EH (cell line): ENCODE measurements at places on chromosomes 6 and 20.
A peak's percentile ranks its signal among the peaks of the same experiment; 100 is the strongest.

- DNase-seq: no peak
Measured at GRCh38 chr20:17490501-17490900, 40.7 kb downstream of the BFSP1 start.

DNA sequence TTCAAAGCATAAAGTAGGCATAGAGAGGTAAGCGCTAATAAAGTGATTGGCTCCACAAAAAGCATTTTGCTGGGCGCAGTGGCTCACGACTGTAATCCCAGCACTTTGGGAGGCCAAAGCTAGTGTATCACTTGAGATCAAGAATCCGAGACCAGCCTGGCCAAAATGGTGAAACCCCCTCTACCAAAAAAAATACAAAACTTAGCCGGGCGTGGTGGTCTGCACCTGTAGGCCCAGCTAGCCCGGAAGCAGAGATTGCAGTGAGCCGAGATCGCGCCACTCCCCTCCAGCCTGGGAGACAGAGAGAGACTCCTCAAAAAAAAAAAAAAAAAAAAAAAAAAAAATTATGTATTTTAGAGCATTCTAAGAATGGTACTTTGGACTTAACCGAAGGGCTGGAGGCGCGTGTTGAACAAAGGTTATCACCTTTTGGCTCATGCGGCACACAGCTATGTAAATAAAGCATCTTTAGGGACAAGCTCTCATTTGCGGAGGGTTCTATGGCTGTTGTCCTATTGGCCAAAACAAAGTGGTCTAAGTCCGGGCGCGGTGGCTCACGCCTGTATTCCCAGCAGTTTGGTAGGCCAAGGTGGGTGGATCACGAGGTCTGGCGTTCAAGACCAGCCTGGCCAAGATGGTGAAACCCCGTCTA, 17.4 kb downstream of the HFE start:
- DNase-seq: no peak

DNA sequence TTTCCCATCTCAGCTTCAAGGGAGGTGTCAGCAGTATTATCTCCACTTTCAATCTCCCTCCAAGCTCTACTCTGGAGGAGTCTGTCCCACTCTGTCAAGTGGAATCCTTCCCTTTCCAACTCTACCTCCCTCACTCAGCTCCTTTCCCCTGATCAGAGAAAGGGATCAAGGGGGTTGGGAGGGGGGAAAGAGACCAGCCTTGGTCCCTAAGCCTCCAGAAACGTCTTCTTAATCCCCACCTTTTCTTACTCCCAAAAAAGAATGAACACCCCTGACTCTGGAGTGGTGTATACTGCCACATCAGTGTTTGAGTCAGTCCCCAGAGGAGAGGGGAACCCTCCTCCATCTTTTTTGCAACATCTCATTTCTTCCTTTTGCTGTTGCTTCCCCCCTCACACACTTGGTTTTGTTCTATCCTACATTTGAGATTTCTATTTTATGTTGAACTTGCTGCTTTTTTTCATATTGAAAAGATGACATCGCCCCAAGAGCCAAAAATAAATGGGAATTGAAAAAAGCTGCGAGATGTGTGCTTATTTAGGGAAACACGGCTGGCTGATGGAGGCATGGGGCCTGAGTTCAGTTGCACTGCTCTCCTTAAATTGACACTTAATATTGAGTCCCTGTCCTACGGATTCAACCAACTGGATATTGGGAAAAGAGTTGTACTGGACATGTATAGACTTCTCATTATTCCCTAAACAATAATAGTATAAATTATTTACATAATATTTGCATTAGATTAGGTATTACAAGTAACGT, 4.9 kb downstream of the TUBB start:
- peak; percentile 25 for DNase-seq

GRCh38 chr6:160979061-160979708, 12.4 kb upstream of the MAP3K4 start:
- peak; percentile 44 for DNase-seq

- peak; percentile 98 for DNase-seq
Measured at GRCh38 chr6:137926207-137926731, 59.2 kb downstream of the TNFAIP3 start.

DNA sequence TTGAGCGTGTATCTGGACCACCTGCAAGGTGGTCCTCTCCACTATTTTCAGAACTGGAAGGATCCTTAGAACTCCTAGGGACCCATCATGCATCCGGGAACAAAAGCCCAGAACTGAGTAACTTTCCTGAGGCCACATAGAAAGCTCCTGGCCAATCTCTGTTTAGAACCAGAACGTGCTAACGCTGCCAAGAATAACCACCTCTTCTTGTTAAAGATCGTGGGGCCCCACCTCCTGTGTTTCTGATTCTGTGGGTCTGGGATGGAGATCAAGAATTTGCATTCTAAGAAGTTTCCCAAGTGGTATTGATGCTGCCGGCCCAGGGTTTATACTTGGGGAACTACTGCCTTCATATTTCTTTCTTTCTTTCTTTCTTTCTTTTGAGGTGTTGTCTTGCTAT, 13.3 kb downstream of the CD40 start:
- peak; percentile 48 for DNase-seq

DNA sequence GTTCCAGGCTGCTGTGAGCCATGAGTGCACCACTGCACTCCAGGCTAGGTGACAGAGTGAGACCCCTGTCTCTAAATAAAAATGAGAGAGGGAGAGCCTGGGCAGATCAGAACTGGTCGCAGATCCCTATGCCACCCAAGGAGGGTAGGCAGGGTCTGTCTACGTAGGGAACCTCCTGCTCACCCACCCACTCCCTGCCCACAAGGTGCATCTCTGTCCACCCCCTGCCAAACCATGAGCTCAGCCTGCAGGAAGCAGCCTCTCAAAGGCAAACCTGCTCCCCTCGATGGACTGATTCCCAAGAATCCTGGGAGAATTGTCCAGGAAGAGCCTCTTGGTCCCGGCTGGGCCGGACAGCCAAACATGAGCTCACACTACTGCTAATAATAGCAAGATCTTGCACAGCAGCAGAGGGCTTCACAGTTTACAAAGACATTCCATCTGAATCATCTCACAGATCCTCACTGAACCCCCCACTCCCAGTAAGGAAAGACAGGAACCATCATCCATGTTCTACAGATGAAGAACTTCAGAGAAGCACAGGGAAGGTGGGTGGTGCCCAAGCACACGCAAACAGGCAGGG, 27.8 kb upstream of the TLDC2 start:
- peak; percentile 97 for DNase-seq

DNA sequence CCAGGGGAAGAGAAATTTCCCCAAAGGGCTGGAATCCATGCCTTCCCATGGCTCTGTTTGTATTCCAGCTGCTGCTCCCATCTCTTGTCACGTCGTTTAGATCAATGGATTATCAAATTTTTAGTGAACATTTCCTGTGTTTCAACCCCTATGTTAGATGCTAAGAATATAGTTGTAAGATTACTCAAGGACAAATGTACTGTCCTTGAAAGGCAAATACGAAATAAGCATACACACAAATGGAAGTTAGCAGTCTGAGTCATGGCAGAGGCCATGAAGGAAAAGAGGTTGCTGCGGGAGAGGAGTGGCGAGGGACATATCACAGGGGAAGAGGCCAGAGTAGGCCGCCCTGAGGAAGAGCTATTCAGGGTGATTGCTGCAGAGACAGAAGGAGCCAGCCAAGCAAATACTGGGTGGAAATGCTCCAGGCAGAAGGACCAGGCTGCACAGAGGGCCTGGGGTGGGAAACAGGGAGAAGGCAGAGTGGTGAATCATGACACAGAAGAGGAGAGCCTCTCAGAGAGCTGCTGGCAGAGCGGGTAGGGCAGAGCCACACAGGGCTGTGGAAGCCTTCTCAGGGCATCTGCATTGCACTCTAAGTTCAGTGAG, 219.2 kb upstream of the LRFN2 start:
- DNase-seq: peak; percentile 20

- no peak for DNase-seq
Measured at GRCh38 chr20:11231742-11232648, 558.2 kb upstream of the JAG1 start.

DNA sequence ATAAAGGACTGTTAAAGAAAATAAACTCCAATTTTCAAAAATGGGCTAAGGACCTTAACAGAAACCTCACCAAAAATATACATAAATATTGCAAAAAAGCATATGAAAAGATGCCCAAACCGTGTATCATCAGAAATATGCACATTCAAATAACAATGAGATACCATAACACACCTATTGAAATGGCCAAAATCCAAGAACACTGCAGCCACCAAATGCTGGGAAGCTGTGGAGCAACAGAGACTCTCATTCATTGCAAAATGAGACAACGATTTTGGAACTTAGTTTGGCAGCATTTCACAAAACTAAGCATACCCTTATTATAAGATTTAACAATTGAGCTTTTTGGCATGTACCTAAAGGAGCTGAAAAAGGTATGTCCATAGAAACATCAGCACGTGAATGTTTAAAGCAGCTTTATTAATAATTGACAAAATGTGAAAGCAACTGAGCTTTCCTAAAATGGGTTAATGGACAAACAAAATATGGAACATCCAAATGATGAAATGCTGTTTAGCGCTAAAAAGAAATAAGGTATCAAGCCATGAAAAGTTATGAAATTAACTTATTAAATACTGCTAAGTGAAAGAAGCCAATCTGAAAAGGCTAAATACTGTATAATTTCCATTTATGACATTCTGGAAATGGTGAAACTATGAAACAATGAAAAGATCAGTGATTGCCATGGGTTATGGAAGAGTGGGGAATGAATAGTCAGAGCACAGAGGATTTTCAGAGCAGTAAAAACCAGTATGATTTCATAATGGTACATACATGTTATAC, 592.6 kb upstream of the ADGRB3 start:
- no peak for DNase-seq

- no peak for DNase-seq
Measured at GRCh38 chr20:46277602-46278001, 30.7 kb downstream of the CDH22 start.

DNA sequence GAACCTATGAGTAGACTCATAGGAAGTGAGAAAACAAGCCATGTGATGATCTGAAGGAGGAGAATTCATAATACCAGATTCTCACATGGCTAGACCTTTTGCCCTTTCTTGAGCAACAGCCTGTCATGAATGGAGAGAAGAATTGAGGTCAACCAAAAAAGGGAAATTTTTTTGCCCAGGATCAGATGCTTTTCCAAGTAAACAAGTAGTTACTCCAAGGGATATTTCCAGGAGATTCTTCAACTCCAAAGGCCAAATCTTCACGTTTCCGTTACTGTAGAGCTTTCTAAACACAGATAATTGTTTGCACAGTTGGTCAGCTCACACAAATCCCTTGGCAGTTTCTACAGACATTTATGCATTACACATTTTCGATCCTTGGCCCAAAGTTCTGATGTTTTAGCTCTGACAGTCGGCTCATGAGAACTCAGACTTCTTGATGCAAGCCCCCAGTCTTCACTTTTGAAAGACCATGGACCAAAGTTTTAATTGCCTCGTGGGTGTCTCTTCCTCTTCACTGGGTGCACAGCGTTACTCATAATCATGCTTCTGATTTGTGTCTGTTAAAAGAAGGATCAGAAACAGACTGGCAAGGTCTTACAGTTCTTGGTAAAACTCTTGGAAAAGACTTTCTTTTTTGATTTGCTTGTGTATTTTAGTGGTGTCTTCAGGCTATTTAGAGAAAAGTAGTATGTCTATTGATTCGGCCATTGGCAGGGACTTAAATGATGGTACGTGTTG, 115.0 kb downstream of the TSHZ2 start:
- DNase-seq: no peak

GRCh38 chr20:59352541-59352940, 52.1 kb downstream of the EDN3 start:
- no peak for DNase-seq

DNA sequence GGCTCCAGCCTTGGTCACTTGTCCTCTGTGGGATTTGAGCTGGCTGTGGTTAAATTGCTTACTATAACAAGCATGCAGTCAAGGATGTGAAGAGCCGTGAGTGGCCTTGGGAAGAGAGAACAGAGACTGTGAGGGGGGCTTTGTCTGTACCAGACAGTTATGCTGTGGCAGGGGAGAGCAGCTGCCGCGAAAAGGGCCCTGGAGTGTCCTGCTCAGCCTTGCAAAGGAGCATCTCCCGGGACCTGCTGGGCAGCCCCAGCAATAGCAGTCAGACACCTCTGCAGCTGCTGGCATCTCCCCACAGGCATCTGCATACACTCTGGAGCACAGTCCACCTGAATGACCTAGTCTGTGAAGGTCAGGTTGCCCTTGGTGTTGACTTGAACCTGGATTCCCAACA, 6.3 kb downstream of the EBF4 start:
- no peak for DNase-seq

DNA sequence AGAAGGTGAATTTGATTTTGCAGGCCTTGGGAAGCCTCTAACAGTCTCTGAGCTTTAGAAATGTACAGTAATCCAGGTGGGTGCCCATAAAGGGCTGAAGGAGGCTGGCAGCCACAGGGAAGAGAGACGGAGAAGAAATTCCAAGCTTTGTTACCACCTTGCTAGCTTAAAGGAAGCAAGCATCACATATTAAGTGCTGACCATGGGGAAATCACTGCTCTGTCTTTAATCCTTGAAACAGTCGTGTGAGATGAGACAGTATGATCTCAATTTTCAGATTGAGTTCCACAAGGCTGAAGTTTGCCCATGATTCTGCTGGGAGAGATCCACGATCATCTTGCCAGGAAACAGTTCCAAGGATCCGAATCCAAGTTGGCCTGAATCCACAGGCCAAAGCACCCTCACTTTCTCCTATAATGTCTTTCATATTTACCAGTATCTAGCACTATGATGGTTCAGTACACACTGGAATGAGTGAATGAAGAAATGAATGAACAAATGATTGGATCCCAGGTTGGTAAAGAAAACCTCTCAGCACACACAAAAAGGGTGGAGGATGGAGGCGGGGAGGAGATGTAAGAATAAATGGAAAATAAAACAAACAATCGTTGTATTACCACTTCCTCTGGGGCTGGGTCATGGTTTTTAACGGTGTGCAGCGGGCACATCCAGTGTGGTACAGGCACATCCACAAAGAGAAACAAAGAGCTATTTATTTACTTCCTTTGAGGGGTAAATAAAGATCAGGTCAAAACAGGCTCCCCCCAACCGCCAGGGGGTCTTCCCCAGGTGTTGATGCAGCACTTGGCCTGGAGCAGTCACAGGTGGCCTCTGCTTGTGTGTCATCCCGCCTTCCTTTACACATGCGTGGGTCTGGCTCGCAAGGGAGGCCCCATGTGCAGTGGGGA, 28.2 kb upstream of the TAF8 start:
- no peak for DNase-seq

GRCh38 chr20:50186151-50186885, 4.3 kb upstream of the CEBPB start:
- peak; percentile 82 for DNase-seq

DNA sequence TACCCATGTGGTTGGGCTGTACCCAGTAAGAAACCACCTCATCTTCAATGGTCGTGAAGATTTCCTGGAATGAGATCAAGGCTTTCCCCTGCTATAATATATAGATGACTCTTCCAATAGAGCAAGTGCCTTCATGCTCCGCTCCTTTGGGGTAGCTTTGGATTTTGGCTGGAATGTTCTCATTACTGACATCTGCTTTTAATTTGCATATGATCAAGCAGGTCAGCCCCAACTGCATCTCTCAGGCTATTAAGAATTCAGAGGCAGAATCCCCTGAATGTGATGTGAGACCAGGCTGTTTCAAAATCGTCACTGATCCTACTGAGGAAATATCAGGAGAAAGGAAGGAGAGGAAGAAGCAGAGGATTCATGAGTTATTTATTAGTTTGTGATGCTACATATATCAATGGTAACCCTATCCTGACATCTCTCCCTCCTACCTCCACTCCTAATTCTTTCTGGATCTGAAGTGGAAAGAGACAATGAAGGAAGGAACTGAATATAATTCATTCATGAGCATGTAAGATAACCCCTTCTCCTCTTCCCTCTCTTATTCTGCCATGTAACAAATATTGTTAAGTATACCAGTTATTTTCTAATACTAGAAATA, 47.6 kb upstream of the FUCA2 start:
- DNase-seq: peak; percentile 57
